Esophagus squamous epithelium (tissue), 5 donors: ENCODE measurements at places on chromosomes 12 and 14.

DNA sequence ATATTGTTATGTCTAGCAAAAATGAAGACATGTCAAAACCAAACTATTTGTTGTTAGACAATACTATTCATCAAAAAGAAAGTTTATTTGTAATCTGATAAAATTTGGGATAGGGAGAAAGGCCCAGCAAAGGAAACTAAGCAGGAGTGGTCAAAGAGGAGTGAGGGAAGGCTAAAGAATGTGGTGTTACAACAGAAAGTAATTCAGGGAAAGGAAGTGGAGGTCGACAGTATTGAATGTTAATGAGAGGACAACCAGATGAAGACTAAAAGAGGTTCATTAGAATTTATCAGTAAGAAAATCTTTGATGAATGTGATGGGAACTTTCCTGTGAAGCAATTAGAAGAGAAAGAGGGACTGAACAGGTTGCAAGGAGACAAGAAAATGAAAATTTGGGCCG is 33.9 kb downstream of the PLCZ1 start:
- DNase-seq, result no peak

- no peak for DNase-seq
These were observed 436.1 kb downstream of the TMEM132D start for GRCh38 chr12:129467726-129468125.

DNA sequence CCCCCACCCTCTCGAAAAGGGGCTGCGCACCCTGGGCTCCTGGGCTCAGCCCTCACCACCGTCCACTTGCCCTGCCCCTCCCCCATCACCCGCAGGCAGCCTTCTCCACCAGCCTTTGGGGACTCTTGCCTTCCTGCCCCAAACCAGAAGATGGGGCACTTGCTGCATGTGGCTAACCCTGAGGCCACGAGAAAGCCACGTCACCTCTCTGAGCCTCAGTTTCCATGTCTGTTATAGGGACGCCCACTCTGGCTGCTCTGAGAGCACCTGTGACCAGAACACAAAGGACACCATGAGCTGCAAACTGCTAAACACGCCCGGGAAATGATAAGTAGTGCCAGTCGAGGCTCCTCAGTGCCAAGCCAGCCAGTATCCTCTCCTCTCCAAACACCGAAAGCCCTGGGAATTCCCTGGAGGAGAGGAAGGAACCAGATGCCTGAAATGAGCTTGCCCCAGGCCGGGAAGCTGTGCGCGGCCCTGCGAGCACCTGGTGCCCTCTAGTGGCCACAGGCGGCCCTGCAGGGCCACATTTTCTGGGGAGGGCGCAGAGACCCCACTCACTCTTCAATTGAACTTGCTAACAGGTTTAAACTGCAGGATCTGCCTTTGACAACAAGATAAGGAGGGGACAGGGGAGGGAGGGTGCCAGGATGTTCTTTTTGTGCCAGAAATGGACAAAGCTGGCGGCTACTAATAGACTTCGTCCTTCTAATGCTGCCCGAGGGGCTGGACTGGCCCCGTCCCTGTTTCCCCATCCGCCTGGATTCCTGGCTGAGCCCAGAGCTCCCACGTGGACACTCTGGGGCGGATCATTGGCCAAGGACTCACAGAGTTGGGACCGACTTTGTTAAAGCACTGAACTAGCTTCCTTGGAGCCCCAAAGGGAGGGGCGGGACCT is 10.2 kb upstream of the SERPINA9 start:
- no peak for DNase-seq

DNA sequence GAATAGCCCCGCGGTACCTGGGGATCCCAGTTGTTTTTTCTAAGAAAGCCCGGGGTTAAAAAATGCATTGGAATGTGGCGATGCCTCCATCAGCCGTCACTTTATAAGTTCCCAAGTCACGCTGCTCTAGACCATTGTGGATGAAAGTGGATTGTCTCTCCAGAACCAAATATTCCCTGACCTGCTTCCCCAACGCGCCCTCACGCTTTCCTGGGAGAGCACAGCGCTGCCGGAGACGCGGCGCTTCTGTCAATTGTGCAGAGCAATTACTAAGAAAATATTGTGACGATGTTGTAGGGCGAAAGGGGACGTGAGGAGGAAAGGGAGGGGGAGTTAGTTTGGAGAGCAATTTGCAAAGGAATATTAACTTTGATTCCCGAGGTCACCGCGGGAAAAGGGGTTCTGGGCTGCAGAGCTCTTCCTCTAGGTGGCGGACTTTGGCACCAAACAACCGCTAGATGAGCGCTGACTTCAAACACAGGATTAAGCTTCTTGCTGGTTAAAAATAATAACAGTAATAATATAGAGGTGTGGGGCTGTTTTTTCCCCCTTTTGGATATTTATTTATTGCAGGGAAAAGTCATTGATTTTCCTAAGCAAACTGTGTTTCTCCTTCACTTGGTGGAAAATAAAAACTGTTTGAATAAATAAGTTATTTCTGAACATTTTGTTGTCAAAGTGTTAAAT is 9.6 kb upstream of the FOXG1 start:
- no peak for DNase-seq

- DNase-seq, result no peak
These were observed 532 bp downstream of the FKBP11 start for GRCh38 chr12:48924617-48925303.

DNA sequence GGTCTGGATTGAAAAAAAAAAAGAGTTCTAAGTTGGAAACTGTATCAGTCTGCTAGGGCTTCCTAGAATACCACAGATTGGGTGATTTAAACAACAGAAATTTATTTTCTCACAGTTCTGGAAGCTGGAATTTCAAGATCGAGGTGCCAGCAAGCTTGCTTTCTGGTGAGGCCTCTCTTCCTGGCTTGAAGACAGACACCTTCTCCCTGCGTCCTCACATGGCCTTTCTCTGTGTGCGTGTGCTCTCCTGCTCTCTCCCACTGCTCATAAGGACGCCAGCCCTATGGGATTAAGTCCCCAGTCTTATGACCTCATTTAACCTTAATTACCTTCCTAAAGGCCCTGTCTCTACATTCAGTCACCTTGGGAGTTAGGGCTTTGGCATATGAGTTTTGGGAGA is 215.5 kb downstream of the PIK3C2G start:
- DNase-seq, result no peak

DNA sequence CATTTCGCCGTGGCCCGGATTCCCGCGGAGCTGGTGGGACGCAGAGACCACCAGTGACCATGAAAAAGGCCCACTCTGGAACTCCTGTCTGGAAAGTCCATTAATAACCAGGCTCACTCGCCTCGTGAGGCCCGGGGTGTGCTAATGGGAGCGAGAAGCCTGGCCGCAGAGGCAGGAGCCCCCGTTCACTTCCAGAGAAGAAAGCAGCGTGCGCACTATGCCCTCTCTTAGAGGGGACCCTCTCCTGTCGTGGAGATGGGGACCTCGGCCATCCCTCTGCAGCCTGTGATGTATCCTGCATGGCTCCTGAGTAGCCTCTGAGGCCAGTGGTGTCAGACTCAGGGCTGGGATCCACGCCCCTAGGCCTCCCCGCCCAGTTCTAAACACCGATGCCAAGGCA is 134.1 kb upstream of the VRK1 start:
- DNase-seq, result no peak

DNA sequence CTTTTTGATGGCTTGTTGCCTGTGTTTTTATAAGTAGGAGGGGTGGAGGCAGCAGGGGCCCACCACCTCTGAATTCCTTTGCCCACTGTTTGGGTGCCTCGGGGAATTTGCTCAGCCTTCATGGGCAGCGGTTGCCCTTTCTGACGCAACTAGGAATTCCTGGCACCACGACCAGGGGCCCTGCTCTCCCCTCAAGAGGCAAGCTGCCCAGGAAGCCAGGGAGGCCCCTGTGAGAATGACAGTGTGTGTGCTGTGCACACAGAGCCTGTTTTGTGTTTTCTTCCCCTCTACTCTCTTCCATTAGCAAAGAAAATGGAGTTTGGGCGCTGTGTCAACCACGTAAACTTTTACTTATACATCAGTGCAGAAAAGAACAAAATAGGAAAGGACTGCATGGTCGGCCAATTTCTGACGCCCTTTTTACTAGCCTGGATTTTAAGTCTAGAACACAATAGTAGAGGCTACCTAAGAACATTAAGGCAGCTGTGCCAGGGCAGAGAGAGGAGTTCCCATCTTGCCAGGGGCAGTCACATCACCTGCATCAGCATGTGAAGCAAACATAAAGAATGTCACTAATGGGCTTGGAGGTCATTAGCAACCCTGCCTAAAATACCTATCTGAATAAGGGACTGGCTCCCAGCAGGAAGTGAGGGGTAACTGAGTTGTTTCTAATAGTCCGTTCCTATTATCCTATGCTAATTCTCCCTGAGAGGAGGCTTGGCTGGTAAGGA is 17.9 kb upstream of the PTGR2 start:
- DNase-seq, result no peak

DNA sequence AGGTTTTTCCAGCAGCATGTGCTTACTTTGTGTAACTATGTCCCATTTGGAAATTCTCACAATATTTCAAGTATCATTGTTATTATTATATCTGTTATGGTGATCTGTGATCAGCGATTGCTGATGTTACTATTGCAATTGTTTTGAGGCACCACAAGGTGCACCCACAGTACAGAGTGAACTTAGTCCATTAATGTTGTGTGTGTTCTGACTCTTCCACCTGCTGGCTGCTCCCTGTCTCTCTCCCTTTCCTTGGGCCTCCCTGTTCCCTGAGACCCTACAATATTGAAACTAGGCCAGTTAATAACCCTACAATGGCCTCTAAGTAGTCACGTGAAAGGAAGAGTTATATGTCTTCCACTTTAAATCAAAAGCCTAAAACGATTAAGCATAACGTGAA is 153.9 kb downstream of the PIK3C2G start:
- DNase-seq, result no peak

DNA sequence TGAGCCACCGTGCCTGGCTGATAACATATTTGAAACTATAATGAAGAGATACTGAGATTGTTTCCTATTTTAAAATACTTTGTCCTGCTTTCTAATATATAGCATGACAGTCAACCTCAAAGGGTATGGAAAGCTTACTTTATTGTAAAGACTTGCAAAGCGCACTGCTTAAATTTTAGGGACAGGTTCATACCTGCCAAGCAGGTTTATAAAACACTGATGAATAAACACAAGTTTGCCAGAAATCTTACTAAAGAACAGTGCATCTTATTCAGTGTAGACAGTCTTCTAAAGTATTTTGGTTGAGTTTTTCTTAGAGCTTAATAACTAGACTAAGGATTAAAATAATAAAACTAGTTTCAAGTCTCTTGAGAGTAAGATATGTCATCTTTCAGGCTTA is 4.8 kb downstream of the C12orf71 start:
- DNase-seq, result no peak

DNA sequence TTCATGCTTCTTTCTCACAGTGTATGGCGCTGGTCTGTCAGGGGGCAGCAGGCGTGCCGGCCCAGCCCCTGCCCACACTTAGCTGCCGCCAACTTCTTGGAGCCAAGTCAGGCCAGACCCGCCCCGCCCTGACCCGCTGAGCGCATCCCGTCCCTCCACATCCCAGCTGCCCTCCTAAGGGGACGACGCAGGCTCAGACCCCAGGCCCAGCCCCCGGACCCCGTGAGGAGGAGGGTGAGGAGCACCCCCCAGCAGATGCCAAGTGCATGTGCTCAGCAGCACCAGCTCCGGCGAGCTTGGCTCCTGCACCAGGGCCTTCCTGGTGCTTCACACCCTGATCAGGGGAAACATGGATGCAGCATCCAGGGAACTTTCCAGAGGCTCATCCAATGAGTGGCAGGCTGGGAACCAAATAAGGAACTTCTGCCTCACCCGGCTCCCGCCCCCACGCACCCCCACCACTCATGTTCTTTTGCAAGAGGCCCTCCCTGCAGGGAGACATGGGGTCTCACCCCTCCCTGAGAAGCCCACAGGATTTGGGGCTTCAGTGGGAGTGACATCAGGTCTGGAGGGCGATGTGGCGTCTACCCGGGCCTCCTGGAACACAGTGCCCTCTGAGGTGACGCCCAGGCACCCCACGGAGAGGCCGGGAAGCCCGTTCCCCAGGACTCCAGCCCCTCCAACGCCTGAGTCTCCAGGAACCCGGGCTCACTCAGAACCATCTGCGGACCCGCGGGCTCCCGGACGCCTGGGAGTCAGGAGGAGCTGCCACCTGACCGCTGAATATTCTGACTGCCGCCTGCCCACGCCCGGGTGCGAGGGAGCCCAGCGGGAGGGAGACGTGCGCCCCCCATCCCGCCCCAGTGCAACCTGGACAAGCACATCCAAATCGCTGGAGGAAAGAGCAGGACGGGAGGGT is 70.0 kb upstream of the GALNT9 start:
- DNase-seq, result no peak

GRCh38 chr12:34021071-34021470 is 1.2 kb upstream of the ALG10 start:
- no peak for DNase-seq
